ENCODE measurements at places on chromosomes 7 and 10.

GRCh38 chr7:15327001-15327400 lies 234.8 kb downstream of the AGMO start:
- H3K4me3 ChIP-seq: no peak overlapping the region
- no peak overlapping the region for H3K27ac ChIP-seq

- no peak overlapping the region for H3K4me3 ChIP-seq
- no peak for DNase-seq
- no peaks in the 10 kb centered on the region for H3K36me3 ChIP-seq
These were observed 215.5 kb downstream of the ACTR3B start for GRCh38 chr7:152975076-152975475.

DNA sequence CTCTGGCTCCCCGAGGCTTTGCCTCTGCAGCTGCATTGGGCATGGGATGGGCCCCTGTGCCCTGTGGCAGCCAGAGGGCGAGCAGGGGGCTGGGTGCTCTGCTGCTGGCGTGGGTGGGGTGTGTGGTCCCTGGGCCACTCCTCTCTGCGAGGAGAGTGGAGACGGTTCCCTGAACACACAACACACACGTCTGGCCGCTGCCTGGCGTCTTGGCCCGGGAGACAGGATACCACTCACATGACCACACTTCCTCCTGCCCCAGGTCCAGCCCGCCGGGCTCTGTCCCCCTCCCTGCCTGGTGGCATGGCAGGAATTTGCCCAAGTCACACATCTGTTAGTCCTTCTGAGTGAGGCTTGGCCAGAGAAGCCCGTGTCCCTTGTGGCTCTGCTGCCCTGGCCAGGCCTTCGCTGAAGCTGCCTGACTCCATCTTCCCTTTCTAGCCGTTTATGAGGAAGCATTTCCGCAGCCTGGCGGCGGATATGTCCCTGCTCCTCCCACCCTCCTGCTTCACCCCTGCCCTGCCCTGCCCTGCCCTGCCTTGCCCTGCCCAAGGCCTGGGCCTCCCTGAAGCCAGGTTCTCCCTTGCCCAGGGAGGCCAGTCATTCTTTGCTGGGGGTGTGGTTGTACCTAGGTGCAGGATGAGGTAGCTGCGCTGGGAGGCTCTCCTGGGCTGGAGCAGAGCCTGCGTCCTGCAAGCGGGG lies 3.0 kb downstream of the BRI3 start:
- DNase-seq: no peak
- H3K27ac ChIP-seq: no peak overlapping the region
- H3K4me1 ChIP-seq: peaks cover 64% of the 10 kb centered on the region
- no peaks in the 10 kb centered on the region for H3K27me3 ChIP-seq
- no peak overlapping the region for H3K4me3 ChIP-seq

GRCh38 chr10:62095181-62096122 lies 173.2 kb downstream of the RTKN2 start:
- DNase-seq: no peak
- H3K4me3 ChIP-seq: no peak overlapping the region
- no peak overlapping the region for H3K27ac ChIP-seq
- no peaks in the 10 kb centered on the region for H3K4me1 ChIP-seq
- H3K36me3 ChIP-seq: peaks cover 36% of the 10 kb centered on the region

GRCh38 chr7:73668103-73668885 lies 663 bp downstream of the VPS37D start:
- H3K27ac ChIP-seq: no peak overlapping the region
- peak; percentile 26 for DNase-seq
- H3K4me1 ChIP-seq: peaks cover 10% of the 10 kb centered on the region
- no peaks in the 10 kb centered on the region for H3K36me3 ChIP-seq
- no peak overlapping the region for H3K4me3 ChIP-seq

DNA sequence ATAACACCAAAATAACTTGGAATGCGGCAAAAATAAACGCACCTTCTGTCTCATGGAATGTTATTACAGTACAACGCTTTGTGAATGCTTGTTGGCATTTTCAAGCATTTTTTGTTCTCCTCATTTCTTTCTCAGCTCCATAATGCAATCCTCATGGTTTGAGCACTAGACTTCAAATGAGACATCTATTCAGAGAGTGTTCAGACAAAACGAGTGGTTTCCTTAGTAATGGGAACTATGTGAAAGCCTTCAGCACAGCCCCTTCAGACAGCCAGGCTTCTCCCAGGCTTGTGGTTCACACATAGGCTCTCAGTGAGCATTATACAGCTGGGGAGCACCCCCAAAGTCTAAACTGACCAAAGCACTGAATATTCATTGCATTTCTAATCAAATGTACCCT lies 8.6 kb upstream of the LRRN3 start:
- H3K36me3 ChIP-seq: no peaks in the 10 kb centered on the region
- no peak overlapping the region for H3K4me3 ChIP-seq
- H3K27me3 ChIP-seq: no peaks in the 10 kb centered on the region
- H3K27ac ChIP-seq: no peak overlapping the region
- no peak for DNase-seq

DNA sequence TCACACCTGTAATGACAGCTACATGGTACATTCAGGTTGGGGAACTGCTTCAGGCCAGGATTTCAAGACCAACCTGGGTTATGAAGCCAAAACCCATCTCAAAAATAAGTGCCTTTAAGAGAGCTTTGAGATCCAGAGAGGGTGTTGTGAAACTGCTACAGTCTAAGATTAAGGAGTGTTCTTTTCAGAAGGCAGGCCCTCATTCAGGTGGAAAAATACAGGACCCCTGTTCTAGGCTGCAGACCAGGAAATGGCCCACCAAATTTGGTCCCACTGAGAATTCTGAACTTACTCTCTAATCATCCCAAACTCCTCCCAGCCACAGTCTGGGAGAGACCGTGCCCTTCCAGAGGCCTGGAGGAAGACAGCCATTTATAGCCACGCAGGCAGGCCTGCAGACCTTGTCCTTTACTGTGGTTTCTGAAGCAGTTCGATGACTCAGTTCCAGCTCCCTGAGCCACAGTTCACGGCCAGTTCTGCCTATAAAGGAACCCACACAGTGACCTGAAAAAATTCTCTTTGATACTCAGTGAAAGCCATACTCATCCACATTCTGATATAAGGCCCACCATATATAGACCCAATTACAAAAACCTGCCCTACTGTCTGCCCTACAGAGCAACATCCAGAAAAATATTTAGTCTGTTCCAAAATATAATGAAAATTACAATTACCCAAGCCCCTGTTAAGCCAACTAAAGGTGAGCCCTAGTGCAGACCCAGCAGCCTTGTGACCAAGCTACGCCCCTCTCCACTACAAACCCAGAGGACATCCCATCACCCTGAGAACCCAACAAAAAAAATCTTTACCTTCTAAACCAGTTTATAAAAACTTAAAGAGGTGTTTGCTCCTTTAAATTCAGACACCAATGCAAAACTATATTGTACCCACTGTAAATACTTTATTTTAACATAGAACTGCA lies 21.2 kb downstream of the ZNF680 start:
- H3K4me3 ChIP-seq: no peak overlapping the region
- H3K27ac ChIP-seq: peak overlapping the region; percentile 22
- H3K36me3 ChIP-seq: peaks cover 2% of the 10 kb centered on the region
- no peaks in the 10 kb centered on the region for H3K27me3 ChIP-seq

DNA sequence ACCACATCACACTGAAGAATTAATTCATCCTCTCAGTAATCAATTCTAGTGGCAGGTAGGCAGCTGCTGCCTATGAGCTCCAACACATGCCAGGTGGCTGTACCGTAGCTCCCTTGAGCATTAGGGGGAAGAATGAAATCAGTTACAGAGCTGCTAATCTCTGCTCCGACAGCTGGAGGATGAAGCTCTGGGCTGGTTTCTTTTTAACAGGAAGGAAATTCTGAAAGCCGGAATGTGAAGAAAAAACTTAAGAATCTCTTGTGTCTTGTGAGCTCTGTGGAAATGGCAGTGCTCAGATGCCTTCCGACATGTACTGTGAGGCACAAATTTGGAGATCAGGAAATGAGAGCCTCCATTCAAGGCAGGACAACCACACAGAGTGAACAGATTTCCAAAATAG lies 2.8 kb upstream of the AHCYL2 start:
- no peaks in the 10 kb centered on the region for H3K36me3 ChIP-seq
- no peak overlapping the region for H3K4me3 ChIP-seq
- no peak overlapping the region for H3K27ac ChIP-seq
- H3K27me3 ChIP-seq: no peaks in the 10 kb centered on the region
- no peak for DNase-seq

- H3K27me3 ChIP-seq: no peaks in the 10 kb centered on the region
- no peaks in the 10 kb centered on the region for H3K36me3 ChIP-seq
- H3K4me1 ChIP-seq: no peaks in the 10 kb centered on the region
- H3K27ac ChIP-seq: no peak overlapping the region
- DNase-seq: no peak
These were observed 215.6 kb downstream of the DOCK4 start for GRCh38 chr7:111990643-111991042.

All from natural killer cell (primary cell).